ENCODE measurements at places on chromosomes 16 and 17. TPM values are rescaled to one million over a fixed set of nuclear protein-coding genes. Genes with fewer than 3 reads are reported as not detected.

The PLA2G10 gene
- total RNA-seq: not detected

The SLC6A4 gene
- not detected for total RNA-seq

The TBCD gene
- total RNA-seq: 29.8 TPM

The LAT gene
- 42.7 TPM for total RNA-seq

DNA sequence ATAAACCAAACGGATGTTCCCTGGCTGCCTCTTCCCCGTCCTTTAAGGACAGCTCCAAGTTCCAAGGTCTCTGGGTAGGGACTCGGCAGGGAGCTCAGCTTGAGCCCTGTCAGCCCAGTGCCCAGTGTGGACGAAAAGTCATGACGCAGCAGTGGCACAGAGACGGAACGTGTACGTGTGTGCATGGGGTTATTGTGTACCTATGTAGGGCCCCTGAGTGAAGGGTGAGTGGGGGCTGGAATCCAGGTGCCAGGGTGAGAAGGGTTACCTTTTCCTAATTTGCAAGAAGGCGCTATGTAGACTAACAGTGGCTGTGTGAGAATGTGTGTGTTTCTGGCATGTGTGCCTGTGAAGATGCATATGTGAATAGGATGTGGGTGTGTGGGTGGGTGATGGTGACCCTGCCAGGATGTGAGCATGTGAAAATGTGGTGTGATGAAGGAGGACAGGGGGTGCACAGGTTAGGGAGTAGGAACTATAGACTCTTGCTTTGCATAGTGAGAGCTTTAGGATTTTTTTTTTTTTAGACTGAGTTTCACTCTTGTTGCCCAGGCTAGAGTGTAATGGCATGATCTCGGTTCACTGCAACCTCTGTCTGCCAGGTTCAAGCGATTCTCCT lies 6.0 kb downstream of the SCN4A start:
- DNase-seq: no peak

The APOH gene
- not detected for total RNA-seq

- no peak for DNase-seq
These were observed 10.5 kb upstream of the MPO start for GRCh38 chr17:58291246-58291645.

The NOMO2 gene
- 106 TPM for total RNA-seq

DNA sequence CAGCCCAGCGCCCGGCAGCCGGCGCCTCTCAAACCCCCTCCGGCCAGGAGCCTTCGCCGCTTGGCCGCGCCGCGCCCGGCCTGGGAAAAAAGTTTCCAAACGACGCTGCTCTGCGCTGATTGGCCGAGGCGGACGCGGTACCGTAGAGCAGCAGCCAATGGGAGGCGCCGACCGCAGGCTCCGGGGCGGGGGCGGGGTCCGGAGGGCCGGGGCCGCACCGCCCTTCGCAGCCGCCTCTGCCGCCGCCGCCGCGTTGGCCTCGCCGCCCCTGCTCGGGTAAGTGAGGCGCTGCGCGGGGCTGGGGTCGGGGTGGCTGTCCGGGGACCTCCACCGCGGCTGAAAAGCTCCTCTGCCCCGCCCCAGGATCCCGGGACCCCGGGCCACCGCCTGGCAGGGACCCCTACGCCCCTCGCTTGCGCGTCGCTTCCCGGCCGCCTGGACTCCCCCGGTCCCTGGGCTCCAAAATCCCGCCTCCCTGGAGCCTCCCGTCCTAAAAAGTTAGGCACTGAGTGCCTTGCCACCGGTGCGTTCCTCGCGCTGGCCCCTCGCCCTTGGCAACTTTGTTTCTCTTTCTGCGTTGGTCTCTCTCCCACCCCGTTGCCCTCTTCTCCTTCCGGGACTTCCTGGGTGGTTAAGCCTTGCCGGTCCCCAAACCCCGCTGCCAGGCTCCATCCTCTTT lies at the start of gene NDE1:
TSS of gene NDE1 (plus strand) at position 227 of the 679 bp plus-strand sequence. CDS start 14,534 bp downstream, outside the sequence.
- DNase-seq: peak; percentile 84

DNA sequence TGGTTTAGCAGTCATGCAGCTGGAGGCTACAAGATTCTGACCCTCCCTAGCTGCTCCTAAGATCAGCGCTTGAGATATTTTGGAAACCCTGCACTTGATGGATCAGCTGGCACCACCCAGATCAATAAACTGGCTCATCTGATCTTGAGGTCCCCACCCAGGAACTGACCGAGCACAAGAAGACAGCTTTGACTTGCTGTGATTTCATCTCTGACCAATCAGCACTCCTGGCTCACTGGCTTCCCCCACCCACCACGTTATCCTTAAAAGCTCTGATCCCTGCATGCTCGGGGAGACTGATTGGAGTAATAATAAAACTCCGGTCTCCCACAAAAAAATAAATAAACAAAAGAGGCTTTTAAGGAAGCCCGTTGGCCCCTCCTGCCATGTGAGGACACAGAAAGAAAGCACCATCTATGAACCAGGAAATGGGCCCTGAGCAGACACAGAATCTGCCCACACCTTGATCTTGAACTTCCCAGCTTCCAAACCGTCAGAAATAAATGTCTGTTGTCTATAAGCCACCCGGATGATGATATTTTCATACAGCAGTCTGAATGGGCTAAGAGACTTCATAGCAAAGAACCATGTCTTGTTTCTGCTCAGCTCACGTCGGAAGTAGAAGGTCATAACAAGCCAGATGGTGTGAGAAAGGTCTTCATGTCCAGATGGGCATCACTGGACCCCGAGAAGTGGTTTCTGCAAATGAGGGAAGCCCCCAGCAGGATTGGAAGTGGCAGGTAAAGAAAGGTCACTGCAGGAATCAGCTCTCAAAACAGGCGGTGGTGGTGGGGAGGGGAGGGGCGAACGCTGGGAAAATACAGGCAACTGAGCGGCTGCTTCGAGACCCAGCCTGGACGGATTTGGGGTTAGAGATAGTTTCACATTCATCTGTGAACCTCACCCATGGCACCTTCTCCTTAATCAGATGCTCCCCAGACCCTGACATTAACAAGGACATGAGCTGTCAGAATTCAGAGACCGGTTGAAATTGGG lies 19.8 kb upstream of the RPH3AL start:
- no peak for DNase-seq

The KRT14 gene
- total RNA-seq: not detected

The SLC6A2 gene
- total RNA-seq: 7.4 TPM

DNA sequence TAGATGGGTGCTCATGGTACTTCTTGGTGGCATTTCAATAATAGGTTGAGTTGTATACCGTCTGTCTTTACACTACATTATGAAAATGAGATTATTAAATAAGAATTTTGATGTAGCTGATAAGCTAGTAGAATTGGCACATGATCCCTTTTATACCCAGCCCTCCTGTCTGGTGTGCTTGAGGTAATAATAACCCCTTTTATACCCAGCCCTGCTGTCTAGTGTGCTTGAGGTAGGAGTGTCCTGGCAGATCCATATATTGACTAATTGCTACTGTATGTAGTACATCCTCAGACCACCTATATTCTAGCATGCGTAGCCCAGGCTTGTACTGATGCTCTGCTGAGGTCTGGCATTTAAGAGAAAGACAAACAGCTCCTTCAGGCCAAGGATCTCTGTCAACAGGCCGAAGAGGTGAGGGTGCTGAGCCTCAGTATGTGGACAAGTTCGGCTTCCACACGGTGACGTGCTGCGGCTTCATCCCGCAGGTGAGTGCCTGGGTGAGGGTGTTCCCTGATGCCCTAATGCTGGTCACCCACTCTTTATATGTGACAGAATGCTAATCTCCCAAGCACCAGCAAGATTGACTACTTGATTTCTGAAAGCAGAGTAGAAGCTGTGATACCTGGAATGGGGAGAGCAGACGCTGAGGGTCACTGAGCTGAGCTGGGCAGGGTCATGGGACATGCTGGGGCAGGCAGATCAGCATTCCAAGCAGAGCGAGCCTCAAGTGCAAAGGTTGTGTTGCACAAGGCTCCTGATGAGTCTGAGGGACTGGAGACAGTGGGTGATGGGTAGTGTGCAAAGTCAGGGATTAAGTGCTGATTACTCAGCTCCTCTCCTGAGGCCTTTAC lies 5.7 kb downstream of the FN3K start:
- DNase-seq: peak; percentile 44

- peak; percentile 8 for DNase-seq
These were observed 534 bp downstream of the ARL2BP start for GRCh38 chr16:57245472-57246113.

GRCh38 chr17:74480290-74480689 lies 13.9 kb downstream of the CD300A start:
- no peak for DNase-seq

DNA sequence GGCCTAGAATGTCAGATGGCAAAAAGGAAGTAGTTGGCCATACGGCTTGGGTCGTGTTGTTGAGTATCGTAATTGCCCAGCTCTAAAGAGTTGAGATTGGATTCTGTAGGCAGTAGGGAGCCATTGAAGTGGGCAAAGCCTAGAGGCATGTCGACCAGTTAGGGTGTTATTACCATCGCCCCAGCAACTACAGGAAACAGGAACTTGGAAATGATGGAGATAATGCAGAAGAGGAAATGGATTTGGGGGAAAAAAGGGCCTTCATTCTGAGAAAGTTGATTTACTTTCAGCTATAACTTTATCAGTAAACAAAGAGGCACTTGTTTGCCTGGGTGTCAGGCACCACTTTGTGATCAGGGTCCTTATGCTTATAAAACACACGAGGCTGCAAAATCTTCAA lies 52.6 kb downstream of the COX10 start:
- no peak for DNase-seq

DNA sequence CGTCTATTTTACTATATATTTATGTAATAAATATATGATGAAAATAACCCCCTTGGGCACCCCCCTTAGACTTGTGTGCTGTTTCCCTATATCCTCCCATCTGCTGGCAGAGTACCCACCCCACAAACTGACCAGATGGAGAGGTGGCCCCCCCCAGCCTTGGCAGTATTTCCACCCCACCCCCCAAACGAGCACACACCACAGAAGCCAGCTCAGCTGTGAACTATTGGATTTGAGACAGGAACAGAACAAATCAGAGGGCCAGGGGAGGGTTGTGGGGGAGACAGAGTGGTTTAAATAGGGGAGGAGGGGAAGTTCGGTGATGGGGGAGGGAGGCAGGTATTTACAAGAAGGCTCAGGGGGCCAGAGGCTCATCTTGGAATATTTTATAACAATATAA lies 7.8 kb downstream of the NR1D1 start:
- DNase-seq: no peak

DNA sequence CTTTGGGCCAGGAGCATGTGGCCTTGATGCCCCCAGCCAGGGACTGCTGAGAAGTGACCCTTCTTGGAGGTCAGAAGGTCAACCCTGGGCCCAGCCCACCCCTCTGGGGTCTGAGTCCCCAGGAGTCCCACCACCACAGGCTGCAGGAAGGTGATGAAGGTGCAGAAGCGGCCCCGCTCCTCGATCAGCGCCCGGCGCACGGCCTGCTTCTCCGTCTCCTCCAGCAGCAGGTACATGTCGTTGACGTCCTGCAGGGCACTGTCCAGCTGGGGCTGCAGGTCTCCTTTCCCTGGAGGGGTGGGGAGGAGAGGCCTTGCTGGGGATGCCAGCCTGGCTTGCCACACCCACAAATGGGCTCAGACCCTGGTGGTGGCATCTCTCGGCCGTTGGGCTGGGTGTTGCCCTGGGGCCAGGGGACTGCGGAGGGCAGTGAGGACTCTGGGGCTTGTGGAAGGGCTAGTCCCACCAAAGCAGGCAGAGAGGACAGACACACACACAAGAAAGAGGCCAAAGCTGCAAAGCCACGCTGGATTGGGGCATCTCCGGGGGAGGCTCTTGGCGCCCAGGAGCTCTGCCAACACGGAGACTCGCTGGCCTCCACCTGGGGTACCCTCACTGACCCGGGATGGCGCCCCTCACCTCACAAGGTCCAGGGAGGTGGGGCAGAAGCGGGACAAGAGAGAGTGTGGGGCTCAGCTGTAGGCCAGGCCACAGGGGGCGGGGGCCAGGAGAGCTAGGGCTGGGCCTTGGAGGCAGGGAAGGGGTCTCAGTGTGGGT lies 7.5 kb downstream of the MTSS2 start:
- DNase-seq: no peak

The TBC1D3K gene
- total RNA-seq: not detected

DNA sequence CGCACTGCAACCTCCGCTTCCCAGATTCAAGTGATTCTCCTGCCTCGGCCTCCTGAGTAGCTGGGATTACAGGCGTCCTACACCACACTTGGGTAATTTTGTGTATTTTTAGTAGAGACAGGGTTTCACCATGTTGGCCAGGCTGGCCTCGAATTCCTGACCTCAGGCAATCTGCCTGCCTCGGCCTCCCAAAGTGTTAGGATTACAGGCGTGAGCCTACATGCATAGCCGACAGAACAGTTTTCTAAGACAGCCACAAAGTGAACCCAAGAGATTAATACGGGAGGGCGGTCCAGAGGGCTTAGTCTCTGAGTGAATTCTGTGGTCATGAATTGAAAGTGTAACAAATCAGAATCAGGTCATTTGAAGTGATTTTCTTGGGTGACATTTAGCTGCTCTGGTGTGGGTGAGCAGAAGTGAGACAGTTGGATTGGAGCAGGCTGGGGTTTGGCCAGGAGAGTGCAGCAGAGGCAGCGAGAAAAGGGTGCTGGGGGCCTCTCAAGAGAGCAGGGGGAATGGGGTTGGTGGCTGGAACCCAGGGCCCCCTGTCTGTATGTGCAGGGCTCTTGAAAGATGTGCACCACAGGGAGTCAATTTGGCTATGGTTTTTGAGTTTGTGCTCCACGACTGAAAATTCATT lies 231.4 kb upstream of the WSCD1 start:
- no peak for DNase-seq

DNA sequence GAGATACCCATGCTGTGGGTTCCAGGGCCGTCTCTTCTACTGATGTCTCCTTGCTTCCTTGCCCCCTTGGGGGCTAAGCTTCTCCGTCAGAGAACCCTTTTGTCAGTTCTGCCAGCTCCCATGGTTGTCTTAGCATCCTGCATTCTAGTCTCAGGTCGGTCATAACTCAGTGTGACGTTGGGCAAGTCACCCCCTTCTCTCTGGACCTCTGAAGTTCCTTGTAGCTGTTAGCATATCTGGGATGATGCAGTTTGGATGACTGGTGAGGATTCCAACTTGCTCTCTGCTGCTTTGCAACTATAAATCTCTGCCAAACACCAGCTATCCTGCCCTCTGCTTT lies 8.9 kb upstream of the MYL4 start:
- no peak for DNase-seq

The CACNG5 gene
- total RNA-seq: not detected

DNA sequence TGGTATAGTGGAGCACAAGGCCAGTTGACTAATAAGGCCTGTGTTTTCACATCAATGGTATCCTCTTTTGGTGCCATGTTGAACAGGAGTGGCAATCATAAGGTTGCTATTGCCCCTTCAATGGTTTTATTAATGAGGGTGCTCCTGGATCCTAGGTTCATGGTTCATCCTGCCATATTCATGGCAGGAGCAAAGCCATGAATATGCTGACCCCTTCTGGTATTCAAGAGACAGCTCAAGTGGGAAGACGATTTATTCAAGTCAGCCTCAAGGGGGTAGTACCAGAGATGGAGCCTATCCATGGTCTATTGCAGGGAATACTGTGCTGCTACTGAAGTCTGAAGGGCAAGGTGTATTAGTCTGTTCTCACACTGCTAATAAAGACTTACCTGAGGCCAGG lies 2.6 kb downstream of the ABCA9 start:
- DNase-seq: no peak

DNA sequence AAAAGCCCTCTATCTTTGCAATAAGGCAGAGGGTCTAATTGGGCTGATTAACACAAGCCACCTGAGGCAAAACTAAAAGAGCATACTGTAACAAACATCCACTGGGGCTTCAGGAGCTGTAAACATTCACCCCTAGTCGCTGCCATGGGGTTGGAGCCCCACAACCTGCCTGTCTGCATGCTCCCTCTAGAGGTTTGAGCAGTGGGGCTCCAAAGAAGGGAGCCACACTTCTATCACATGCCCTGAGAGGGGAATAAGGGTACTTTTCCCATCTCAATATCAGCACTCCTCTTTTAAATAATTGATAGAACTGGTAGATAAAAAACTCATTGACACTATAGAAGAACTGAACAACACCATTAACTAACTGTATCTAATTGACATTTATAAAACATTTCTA lies 130.1 kb upstream of the COX10 start:
- no peak for DNase-seq

The AOC3 gene
- total RNA-seq: 0.41 TPM

The CALB2 gene
- total RNA-seq: 2.6 TPM

Measured in A172 (cell line).